T-helper 2 cell (primary cell): ENCODE measurements at places on chromosomes 2 and 18.

- no peak for DNase-seq
Observed at GRCh38 chr2:99936065-99936464, 206.3 kb downstream of the AFF3 start.

GRCh38 chr2:109048163-109048562 lies 59.1 kb upstream of the EDAR start:
- no peak for DNase-seq

GRCh38 chr2:173347305-173348168 lies 7.1 kb upstream of the CDCA7 start:
- no peak for DNase-seq

GRCh38 chr2:145875016-145875415 lies 1355.1 kb upstream of the ZEB2 start:
- DNase-seq, result no peak

DNA sequence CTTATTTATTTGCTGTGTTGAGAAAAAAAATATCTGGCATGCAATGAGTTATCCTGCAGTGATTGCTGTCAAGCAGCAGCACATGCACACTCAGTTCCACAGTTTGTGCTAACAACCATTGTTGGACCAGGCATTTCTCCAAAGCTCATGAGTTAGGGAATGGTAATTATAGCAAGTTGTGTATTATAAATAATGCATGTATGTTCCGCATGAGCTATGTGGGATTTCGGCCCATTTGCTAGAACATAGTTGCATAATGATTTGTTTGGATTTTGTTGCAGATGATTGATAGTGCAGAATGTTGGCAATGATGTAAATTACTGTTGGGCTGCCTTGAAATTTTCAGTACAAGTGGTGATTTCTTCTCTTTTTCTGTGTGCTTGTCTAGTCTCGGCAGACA lies 10.7 kb downstream of the KCNJ3 start:
- DNase-seq, result no peak

GRCh38 chr2:130387804-130388203 lies 31.9 kb downstream of the PTPN18 start:
- no peak for DNase-seq

GRCh38 chr2:220956429-220956828 lies 615.7 kb downstream of the EPHA4 start:
- DNase-seq, result no peak

DNA sequence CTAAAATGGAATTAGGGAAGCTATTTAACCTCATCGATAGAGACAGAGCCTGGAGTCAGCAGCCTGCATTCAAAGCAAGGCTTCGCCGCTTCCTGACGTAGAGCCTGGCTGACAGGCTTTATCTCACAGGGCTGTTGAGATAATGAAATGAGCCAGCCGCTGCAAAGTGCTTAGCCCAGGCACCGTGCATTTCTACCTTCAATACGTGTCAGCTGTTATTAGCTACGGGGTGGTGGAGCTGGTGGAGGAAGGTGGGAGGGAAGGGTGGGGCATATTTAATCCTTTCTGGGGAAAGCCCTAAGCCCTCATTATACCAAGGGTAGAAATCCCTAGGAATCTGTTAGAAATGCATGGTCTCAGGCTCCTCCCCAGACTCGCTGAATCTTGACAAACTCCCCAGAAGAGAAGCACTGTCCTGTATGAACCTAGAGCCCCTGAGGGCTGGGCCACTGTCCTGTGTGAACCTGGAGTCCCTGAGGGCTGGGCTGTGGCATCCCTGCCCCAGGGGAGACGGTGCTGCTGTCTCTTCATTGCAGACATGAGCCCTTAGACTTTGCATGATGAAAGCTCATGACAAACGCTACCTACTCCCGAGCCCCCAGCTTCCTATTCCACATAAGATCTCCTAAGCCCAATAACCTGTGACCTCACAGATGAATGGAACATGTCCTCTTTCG lies 72.4 kb downstream of the ALPK2 start:
- no peak for DNase-seq

- no peak for DNase-seq
Observed at GRCh38 chr2:134235510-134236144, 18.2 kb upstream of the MGAT5 start.

DNA sequence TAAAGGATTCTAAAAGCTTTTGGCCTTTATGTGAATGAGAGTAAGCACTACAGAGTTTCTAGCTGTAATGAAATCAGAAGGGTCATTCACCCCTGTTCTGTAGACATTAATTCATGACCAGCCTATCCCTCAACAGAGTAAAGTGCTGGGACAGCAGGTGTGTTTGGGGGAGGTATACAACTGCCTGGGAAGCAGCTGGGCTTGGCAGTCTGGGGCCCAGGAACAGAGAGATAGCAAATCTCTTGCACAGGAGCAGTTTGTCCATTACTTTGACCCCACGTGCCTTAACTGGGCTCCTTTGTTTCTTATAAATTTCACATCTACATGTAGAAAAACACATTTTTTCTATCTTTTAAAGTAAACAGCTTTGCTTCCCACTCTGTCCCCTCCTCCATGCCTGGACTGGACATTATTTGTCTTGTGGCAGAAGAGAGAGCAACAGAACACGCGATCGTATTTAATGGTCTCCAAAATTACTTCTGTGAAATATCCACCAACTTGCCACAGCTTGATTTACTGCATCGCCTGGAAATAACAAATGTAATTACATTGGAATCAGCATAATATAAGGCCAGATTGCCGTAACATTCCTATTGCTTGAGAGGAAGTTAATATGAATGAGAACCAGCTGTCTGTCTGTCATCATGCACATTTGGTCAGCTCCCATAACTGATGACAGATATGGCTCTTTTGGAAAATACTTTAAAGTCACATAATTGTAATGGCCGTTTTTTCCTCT lies 263.8 kb downstream of the RBM43 start:
- no peak for DNase-seq

GRCh38 chr2:174840436-174840835 lies 76.2 kb upstream of the CHRNA1 start:
- no peak for DNase-seq

DNA sequence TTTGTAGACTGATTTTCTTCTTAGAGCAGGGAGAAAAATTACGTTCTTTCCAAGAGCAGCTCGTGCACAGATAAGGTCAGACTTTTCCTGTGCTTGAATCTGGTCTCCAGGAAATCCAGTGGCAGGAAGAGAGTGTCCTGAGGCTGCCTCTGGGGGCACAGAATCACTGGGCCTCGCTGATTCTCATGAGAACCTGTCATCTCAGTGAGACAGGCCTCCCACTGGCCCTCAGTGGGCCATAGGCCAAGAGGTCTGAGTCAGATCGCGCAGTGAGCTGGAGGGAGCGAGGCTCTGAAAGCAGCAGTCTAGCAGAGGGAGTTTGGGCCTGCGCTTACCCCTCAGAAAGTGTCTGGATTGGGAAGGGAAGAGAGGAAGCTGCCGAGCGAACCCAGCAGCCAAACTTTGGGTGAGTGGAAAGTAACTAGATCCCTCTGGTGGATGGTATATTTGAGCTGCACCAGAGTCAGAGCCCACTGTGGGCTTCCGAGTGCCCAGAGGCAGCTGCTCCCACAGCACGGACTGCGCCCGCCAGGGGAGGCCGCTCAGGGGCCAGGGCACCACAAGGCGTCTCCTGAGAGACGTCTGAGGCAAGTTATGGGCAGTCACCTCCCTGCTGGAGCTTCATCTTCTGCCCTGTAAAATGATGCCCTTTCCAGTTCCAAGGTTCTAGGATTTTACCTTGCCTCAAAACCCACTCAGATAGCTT lies 8.2 kb downstream of the GDF7 start:
- DNase-seq, result no peak

- no peak for DNase-seq
Observed at GRCh38 chr2:149200109-149200520, 130.3 kb upstream of the LYPD6 start.

DNA sequence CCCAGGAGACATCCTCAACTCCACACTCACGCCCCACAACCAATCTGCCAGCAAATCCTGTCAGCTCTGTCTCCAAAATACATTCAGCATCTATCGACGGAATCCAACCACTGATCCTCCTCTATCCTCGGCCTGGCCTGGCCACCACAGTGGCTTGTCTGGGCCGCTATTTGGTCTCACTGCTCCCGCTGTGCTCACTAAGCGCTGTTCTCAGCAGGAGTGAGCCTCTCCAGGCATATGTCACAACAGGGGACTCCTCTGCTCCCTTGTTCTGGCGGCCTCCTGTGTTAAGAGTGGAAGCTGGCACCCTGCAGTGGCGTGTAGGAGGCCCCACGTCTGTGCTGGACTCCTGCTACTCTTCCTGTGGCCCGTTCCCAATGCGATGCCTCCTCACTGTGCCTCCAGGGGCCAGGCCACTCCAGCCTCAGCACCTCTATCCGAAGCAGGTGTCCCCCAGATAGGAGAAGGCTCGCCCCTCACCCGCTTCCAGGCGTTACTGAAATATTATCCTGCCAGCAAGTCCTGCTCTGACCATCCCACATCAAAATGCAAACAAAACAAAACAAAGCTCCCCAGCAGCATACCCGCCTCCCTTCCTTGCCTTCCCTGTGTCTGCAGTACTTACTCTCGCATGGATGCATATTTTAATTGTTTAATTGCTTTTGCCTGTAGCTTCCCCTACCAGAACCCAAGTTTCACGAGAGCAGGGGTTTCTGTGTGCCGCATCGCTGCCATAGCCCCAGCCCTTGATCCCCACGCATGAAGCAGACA lies 39.9 kb downstream of the CENPO start:
- DNase-seq, result no peak

- no peak for DNase-seq
Observed at GRCh38 chr2:10921525-10921924, 9.8 kb downstream of the KCNF1 start.

DNA sequence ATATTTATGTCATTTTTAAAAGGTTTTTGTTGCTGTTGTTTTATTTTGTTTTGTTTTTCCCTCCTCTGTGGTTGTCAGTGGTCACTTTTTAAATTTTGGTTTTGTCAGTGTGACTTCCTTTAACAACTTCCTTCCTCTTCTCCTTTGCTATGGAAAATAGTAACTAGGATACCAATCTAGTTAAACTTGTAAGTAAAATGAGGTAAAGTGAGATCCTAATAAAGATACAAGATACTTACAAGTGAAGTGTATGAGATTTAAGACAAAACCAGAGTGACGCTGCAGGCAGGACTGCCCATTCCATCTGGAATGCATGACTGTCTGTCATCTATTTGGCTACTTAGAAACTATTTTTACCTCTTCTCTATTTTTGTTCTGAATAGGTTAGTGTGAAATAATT lies 30.6 kb upstream of the CREB1 start:
- DNase-seq, result no peak

GRCh38 chr2:238409341-238410199 lies 17.2 kb upstream of the ASB1 start:
- no peak for DNase-seq

GRCh38 chr2:191351921-191352320 lies 106.7 kb downstream of the MYO1B start:
- DNase-seq, result no peak

GRCh38 chr2:42009657-42010580 lies 37.9 kb upstream of the PKDCC start:
- no peak for DNase-seq
